ENCODE measurements at places on chromosomes 13 and 19. TPM values are rescaled to one million over a fixed set of nuclear protein-coding genes. Genes with fewer than 3 reads are reported as not detected.

GRCh38 chr19:19554074-19555023 lies 16.3 kb downstream of the CILP2 start:
- DNase-seq, result peak; percentile 62

The MBD3 gene
- 115 TPM for total RNA-seq

The NKG7 gene
- not detected for total RNA-seq

The ZNF561 gene
- 16.5 TPM for total RNA-seq

The ERICH6B gene
- total RNA-seq, result not detected
